ENCODE measurements at places on chromosomes 6 and 20.

DNA sequence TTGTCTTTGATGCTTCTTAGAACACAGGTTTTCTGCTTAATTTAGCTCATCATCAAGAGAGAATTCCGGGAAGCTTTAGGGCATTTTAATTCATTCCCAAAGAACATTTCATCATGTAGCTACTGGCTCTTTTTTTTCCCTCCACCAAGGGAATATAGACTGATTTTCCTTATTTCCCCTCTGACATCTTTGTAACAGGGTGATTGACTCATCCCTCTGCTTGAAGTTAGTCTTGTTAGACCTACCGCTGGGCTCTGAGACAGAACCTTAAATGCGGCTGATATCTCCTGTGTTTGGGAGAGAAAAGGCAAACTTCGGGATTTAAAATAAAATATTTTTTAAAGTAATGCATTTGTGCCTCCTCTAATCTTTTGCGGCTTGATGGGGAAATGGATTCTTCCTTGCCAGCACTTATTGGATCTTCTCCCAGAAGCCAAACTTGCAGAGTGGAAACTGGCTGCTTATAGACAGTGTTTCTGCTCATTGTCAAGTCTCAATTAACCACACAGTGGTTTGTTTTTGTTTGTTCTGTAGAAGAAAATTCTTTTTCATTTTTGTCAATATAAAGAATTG lies 272.7 kb upstream of the PLCB4 start:
- peak; percentile 50 for DNase-seq

DNA sequence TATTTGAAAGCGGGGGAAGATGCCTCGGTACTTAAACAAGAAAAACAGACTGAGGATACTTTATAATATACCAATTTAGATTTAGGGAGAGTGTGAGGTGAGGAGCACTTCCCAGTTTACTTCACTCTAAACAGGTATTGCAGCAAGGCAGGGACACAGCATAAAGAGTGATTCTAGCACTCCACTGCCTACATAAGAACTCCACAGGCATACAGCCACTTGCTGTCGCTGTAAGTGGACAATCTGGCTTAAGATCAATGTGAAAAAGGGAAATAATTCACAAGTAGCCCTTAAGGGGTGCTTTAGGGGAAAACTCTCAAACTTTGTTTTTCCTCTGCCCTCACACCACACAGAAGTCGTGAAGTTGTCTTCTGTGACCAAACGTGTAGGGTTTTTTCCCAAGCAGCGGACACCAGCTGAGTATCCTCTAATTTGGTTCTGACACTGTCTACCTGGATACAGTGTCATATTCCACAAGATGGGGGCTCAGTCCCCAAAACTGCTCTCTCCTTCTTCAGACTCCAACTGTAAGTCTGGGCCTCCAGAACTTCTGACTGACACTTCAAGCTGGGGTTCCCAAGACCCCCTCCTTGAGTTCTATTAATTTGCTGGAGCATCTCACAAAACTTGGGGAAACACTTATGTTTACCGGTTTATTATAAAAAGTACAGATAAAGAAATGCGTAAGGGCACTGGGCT lies 9.3 kb downstream of the ADNP start:
- no peak for DNase-seq

DNA sequence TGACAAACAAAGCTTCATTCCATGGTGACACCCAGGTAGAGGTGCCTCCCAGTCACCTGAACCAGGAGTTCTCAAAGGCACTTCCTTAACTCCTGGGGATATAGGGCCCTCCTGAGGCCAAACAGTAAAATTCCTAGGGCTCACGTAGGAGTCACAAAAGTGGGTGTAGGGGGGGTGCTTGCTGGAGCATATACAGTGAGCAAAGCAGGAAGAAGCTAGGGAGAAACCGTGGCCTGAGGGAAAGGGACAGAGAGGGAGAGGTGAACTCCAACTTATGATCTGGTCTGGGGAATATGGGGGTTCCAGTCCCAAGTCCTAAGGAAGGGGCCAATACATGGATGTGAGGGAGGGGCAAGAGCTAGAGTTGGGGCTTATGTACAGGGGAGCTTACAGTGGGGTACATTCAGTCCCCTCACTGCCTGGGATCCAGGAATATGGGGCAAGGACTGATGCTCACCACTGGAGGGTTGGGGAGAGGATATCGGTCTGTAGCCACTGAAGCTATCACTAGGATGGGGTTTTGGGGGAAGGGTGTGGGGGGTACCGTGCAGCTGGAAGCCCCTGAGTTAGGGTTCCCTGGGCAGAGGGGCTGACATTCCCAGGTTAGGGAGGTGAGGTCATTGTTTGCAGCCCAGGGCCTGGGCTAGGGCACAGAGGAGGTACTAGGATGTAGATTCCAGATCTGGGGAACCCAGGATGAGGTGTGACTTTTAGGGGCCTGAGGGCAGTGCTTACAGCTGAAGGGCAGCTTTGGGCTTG lies 950 bp downstream of the PEDS1 start:
- no peak for DNase-seq

DNA sequence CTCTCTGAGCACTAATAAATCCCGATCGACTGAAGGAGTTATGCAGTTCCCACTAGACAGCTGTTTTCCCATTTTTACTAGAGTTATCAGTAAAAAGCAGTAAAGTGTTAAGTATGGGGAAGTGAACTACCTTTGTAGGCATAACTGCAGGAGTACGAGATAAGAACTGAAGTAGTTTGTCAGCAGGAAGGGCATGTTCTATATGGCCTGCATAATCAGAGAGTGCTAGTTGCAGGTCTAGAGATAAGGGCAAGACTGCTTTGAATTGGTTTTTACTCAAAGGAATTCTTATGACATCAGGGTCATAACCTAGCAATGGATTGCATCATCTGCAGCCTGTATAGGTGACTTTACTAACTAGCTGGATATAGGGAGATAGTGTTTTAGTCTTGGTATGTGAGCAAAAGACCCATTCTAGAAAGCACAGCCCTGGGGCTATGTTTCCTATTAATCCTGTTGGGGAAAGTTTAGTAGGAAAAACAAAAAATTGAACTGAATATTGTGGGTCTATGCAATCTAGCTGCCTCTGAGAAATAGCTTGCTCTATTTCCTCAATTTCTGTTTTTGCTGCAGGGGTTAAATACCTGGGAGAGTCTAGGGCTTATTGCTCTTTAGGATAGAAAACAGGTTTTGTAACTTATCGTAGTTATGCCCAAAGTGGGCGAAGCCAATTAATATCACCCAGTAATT lies 22.6 kb upstream of the CRISP1 start:
- no peak for DNase-seq

- no peak for DNase-seq
These were observed 55.1 kb downstream of the ID4 start for GRCh38 chr6:19892260-19892659.

- no peak for DNase-seq
These were observed 344.6 kb upstream of the IMPG1 start for GRCh38 chr6:76416821-76417605.

- no peak for DNase-seq
These were observed 25.6 kb downstream of the CDH22 start for GRCh38 chr20:46282669-46283068.

- DNase-seq: no peak
These were observed 95.6 kb upstream of the SLC35B3 start for GRCh38 chr6:8530785-8531435.

GRCh38 chr20:8389381-8390036 lies 257.4 kb downstream of the PLCB1 start:
- peak; percentile 36 for DNase-seq

DNA sequence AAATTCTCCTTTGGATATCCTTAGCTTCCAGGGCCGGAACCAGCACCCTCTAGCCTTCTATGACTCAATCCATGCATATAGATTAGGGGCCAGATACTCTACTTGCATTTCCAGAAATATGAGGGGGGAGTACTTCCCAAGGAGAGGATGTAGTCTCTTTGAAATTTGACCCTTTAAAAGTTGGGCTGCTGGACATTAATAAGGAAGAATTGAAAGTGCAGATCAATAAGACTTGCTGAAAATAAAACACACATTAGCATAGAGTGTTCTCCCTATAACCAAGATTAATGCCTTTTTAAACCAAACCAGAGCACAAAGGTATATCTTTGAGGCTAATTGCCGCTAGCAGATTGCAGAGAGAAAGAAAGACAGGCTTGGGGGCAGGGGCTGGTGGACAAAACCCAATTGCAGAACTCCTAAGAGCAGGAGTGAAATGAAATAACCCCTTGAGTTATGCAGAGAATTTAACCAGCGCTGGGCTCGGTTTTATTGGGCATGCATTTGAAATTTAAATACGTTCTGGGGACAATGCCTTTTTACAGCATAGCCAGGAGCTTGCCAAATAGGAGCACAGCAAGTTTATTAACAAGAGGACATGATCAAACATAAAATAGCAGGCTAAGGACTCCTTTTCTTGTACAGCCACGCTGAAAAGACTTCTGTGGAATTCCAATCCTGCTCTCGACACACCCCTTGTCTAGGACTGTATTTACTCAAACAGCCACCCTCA lies 108.2 kb upstream of the SALL4 start:
- DNase-seq: no peak

GRCh38 chr6:52994031-52994838 lies 849 bp downstream of the GSTA4 start:
- DNase-seq: peak; percentile 45

DNA sequence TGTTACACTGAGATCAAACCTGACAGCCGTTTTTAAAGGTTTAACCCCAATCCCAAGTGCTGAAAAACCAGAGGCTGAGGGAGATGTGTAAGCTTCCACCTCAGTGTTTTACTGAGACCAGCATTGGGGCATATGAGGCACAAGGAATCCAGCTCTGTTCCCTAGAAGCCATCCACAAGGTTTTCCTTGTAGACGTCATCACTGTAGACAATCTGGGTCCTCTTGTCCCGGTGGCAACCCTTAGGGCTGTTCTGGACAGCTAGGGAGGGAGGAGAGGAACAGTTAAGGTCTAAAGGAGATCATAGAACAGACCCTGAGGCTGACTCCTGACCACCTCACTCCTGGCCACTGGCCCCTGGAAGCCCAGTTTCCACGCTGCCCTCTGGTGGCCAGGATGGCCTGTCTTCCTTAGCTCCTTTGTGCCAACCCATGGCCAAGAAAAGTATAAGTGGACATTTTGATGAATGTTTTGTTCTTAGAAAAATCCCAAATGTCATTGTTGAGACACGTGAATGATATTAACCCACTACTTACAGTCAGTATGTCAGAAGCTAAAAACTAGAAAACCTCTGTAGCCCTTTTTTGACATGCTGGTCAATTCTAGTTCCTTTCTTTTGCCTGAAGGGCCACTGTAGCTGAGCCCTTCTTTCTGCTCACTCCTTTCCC lies 6.4 kb downstream of the CFB start:
- peak; percentile 84 for DNase-seq

DNA sequence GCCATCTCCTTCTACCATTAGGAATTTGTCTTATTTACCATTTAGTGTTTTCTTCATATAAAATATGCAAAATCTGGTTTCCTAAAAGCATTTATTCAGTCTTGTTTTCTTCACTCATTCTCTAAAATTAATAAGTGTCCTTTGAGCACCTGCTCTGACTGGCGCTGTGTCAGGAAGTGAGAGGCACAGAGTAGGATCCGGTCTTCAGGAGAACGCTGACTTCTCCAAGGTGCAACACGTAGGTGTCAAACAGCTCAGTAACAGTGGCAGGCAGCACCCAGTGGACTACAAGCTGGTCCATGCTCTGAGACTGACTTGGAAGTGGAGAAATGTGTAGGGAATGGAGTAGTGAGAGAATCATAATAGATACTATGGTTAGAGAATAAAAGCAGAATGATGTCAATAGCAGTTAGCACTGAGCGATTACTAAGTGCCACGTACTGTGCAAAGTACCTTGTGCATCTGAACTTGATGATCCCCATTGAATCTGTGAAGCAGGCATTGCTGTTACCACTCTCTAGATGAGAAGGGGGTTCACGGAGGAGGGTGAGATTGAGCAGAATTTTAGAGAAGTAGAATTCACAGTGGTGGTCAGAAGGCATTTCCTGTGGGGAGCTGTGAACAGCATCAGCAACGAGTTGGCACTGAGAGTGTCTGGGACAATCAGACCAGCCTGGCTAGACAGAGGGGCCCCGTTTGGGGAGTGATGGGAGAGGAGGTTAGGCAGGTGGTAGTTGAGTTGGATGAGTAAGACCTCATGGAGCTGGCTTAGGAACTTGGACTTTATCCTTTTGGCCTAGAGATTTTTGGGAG lies 569.8 kb downstream of the QKI start:
- DNase-seq: no peak

DNA sequence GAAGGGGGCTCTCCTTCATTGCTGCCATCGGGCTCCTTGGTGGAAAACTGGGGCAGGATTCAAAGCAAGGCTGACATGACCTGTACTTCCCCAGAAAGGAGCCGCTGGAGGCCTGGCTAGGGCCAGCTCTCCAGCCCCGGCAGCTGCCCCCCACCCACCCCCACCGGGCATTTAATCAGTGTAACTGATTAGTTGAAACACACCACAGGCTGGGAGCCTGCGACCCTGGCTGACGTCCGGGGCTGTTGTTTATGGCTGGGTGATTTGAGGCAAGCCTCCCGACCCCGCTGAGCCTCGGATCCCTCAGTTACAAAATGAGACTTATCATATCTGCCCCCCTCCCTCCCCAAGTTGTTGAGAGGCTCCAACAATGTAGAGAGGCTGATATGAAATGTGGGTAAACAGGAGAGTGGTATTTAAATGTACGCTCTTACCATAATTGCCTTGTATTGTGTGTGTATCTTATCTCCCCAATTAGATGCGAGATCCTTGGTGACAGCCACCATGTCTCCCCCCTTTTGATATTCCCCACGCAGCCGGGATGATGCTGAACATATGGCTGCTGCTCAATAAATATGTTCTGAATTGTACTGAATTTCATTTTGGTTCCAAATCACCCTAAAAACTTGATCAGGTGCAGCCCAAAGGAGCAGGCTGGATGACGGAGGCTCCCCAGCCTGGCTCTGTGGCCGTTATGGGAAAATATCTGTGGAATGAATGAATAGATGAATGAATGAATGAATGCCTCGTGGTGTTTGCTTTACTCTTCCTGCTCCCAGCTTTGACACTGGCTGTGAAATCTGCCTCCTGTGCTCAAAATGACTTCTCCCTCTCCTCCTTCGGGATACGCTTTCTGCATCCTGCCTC lies 31.8 kb upstream of the APCDD1L start:
- DNase-seq: no peak

GRCh38 chr20:34449674-34450592 lies 66.3 kb upstream of the DYNLRB1 start:
- DNase-seq: no peak

DNA sequence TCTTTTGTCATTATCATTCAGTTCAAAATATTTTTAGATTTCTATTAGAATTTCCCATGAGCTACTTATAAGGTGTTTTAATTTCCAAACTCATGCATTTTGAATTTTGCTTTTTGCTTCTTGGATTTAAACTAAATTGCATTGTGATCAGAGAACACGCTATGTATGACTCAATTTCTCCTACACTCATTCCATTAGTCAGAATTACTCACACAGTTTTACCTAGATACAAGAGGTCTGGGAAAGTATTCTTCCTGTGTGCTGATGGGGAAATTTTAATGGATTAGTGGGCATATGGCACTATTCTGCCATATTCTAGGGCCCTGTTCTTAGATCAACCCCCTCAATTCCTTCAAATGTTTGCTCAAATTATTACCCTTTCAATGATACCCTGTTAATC lies 49.9 kb upstream of the BMP5 start:
- peak; percentile 16 for DNase-seq

DNA sequence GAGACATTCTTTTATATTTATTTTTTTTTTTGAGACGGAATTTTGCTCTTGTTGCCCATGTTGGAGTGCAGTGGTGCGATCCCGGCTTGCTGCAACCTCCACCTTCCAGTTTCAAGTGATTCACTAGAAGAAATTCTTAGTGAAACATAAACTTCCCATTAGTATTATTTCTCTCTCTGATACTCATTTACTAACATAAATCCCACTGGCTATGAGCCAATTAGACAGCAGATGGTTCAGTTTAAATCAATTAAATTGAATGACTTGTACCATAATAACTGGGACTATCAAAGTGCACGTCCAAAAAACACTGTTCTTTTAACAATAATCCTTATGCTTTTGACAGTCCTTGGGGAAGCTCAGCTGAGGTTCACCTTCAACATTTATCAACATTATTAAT lies 111.2 kb upstream of the PTCHD4 start:
- no peak for DNase-seq

Data from GM03348 (cell line).